ENCODE measurements at places on chromosomes 2 and 18.

DNA sequence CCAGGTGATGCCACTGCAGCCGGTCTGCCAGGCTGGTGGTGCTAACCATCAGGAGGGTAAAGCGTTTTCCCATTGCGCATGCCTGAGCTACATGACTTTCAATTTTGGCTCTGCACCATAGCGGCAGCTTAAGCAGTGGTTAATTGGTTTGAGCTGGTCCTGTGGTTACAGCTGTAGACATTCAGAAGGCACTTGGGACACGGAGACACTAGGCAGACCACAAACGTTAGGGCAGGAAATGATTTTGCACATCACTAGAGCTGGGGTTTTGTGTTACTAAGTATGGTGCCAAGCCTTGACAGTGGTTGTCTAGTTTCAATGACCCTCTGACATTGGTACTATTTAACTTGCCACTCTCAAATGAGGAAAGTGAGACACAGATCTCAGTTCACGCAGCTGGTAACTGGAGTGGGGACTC, 28.9 kb upstream of the CNOT11 start:
- no peak for DNase-seq

GRCh38 chr2:21924640-21925285, 801.0 kb downstream of the TDRD15 start:
- no peak for DNase-seq

GRCh38 chr2:134229540-134229939, 24.3 kb upstream of the MGAT5 start:
- no peak for DNase-seq

- no peak for DNase-seq
Measured at GRCh38 chr2:213104092-213104902, 47.1 kb downstream of the IKZF2 start.

DNA sequence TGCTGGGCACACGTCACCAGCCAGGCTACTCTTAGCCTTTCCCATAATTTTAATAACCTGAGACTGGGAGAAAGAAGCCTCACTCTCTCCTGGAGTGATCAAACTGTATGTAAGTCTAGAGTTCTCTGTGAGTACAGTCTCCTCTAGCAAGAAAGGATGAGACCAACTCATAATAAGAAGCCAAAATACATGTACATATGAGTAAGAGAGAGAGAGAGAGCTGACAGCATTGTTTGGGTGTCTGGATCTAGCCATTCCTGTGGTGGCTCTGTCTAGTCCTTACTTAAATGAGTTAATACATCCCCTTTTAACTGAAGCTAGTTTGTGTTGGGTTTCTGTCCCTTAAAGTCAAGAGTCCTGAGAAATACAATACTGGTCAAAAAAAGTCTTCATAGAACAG, 26.0 kb upstream of the ANXA4 start:
- no peak for DNase-seq

DNA sequence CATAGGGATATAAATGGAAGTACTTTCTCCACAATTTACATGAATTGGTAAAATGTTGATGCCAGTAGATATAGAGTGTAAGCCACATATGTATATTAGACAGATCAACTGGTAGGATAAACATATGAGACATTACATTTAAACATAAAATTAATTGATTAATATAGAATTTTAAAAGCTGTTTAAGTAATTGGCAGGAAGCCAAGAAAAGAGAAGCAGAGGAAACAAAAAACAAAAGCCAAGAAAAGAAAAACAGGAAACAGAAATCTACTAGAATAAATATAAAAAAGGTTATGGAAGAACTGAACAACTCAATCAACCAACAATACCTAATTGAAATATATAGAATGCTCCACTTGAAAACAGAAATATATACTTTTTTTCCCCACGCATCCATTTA, 920.1 kb upstream of the TMEFF2 start:
- DNase-seq = no peak

DNA sequence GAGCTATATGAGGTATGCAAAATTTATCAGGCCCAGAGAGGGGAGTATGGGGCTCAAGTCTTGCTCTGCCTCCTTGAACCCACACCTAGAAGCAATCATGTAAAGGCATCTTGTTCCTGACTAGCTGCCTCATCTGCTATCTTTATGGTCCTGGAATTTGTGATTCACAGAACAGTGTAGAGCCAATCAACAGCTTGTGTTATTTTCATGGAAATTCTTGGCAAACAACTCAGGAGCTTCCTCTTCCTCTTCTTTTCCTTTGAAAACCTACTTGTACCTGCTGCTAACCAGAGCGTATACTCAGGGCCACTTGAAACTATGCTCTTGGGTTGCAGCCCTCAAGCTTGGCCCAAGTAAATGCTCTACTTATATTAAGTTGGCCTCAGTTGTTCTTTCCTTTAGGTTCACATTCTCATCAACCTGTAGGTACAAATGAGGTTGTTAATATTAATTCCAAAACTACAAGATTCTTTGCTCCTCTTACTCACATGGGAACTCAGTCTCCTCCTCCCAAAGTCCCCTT, 3.5 kb upstream of the NOSTRIN start:
- DNase-seq = no peak

DNA sequence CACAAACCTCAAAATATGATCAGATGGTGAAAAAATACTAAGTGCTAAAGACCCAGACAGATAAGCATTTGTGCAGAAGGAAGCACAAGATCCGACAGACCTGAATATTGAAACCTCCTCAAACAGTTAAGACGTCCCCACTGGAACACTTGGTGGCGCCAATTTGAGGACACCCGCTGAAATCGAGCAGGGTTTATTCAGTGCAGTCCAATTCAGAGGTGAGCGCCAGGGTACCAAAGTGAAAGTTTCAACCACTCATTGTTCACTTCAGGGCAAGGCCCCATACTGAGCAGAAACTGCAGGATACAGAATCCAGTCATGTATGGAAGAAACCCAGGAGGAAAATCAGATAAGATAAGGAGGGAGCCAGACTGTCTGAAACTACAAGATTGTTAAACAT, 417.6 kb downstream of the LRRTM4 start:
- DNase-seq = no peak

DNA sequence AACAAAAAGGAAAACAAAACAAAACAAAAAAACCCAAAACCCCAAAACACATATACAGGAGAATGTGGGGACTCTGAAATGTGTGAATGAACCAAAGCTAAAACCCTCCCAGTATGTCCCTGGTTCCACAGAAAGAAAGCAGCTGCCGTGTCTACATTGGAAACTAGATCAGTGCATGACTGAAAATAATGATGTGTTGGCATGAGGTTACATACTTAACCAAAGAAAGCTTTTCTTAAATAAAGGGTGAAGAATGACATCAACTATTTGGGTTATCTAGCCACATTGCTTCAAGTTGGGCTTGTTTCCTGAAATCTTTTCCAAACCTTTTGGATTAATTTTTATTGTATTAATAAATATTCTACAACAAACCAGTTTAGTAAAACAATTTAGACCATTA, 91.9 kb upstream of the FN1 start:
- no peak for DNase-seq

Measured in cortex of kidney (tissue), 1 donor.